CD14-positive monocyte (primary cell): ENCODE measurements at places on chromosomes 13 and 19. TPM values are rescaled to one million over a fixed set of nuclear protein-coding genes. Genes with fewer than 3 reads are reported as not detected.

The AMH gene
- not detected for polyA plus RNA-seq

The SERPINE3 gene
- not detected in 2 replicates for polyA plus RNA-seq

The MLNR gene
- polyA plus RNA-seq = not detected

The TMED1 gene
- 56.7 TPM for polyA plus RNA-seq

GRCh38 chr13:35984287-35984686 lies 146.9 kb downstream of the DCLK1 start:
- no peak overlapping the region for H3K4me3 ChIP-seq
- no peaks in the 10 kb centered on the region for H3K36me3 ChIP-seq
- no peak for DNase-seq
- H3K27ac ChIP-seq = no peak overlapping the region
- no peaks in the 10 kb centered on the region for H3K27me3 ChIP-seq

DNA sequence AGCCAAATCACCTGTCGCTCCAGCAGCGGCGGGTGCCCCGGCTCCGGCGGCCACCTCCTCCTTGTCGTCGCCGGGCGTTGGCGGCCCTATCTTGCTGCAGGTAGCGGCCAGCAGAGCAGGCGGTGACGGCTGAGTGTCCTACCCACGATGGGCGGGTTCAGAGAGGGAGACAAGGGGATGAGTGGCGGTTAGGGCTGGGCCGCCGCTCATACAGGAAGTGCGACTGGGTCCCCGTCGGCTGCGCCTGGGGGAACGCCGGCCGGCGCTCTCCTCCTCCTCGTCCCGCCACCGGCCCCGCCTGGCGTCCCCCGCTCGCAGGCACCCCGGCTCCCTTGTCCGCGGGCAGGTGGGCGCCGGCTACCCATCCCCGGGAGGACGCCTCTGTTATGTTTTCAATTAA lies 1692.0 kb downstream of the SLITRK5 start:
- DNase-seq = no peak
- no peaks in the 10 kb centered on the region for H3K4me1 ChIP-seq
- no peaks in the 10 kb centered on the region for H3K36me3 ChIP-seq
- no peaks in the 10 kb centered on the region for H3K27me3 ChIP-seq
- H3K27ac ChIP-seq = no peak overlapping the region

DNA sequence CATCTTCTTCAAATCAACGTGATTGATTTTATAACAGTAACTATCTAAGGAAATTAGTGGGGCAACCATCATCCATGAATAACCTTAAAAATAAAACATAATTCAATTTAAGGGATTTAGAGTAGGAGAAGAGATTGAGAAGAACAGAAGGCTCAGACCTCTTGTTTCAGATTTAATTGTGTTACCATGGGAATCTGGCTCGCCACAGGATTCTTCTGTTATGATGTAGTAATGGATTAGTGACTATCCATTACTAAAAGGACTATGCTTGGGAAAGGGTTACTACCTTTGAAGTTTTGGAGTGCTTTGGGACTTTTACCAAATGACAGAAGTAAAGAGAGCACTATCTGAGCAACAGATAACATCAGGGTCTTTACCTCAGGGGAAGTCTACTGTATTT lies 13.2 kb downstream of the FREM2 start:
- H3K36me3 ChIP-seq = no peaks in the 10 kb centered on the region
- no peaks in the 10 kb centered on the region for H3K27me3 ChIP-seq
- H3K27ac ChIP-seq = no peak overlapping the region
- H3K4me1 ChIP-seq = no peaks in the 10 kb centered on the region
- no peak overlapping the region for H3K4me3 ChIP-seq

DNA sequence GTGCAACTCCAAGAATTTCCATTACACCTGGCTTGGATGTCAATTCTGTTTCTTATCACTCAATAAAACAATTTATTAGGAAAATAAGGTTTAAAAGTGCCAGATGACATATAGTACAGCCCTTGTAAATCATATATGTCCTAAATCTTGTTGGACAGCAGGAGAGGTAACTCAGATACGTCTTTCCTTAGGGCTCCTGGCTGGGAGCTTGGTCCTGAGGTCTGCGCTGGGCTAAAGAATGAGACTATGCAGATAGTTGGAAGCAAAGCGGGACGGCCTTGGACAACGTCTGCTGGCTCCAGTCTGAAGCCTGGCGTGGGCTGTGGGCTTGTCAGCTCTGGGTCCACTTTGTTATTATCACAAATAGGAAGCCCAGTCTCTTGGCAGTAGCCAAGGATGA lies 377.0 kb downstream of the DLEU7 start:
- no peaks in the 10 kb centered on the region for H3K4me1 ChIP-seq
- no peak overlapping the region for H3K27ac ChIP-seq
- no peak for DNase-seq
- no peaks in the 10 kb centered on the region for H3K36me3 ChIP-seq
- H3K4me3 ChIP-seq = no peak overlapping the region
- no peaks in the 10 kb centered on the region for H3K27me3 ChIP-seq

DNA sequence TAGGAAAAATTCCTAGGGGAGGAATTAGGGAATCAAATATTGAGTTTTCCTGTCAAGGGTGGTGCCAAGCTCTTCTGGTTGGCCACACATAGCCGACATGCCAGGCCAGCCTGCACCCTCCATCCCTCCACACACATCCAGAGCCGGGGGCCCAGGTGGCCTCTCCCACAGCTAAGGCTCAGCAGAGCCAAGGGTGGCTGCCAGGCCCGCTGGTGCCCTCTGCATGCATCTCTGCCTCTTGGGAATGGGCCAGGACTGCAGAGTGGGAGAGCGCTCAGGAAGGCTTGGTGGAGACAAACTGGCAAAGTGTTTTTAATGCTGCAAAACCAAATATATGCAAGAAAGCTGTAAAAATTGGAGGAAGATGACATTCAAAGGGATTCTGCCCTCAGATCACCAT lies 42.7 kb upstream of the GAS6 start:
- DNase-seq = no peak
- no peak overlapping the region for H3K4me3 ChIP-seq

DNA sequence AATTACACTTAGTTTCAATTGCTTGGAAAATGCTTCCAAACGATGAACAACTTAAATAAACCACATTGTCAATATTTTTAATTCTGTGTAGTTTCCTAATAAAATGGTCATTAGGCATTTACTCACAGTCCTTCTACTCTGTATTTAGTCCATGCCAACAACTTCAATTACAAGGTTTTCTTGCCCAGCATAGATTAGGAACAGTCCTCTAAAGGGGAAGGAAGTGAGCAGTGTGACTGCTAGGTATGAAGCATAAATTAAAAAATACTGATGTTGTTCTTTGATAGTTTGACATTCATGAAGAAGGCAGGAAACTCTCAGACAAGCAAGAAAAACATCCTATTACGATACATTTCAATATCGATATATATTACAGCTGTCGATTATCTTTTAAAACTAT lies 716.0 kb upstream of the PCDH9 start:
- H3K27ac ChIP-seq = no peak overlapping the region
- no peaks in the 10 kb centered on the region for H3K4me1 ChIP-seq
- no peak overlapping the region for H3K4me3 ChIP-seq
- DNase-seq = no peak
- H3K27me3 ChIP-seq = no peaks in the 10 kb centered on the region
- H3K36me3 ChIP-seq = no peaks in the 10 kb centered on the region

DNA sequence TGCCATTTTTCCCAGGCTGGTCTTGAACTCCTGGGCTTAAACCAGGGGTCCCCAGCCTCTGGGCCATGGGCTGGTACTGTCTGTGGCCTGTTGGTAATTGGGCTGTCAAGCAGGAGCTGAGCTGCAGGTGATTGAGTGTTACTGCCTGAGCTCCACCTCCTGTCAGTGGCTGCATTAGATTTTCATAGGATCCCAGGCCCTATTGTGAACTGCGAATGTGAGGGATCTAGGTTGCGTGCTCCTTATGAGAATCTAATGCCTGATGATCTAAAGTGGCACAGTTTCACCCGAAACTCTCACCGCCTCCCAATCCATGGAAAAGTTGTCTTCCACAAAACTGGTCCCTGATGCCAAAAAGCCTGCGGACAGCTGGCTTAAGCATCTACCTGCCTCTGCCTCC lies 16.6 kb upstream of the ZNF536 start:
- no peaks in the 10 kb centered on the region for H3K4me1 ChIP-seq
- H3K4me3 ChIP-seq = no peak overlapping the region
- DNase-seq = no peak
- H3K27ac ChIP-seq = no peak overlapping the region
